ENCODE measurements at places on chromosomes 2 and 18.
A peak's percentile ranks its signal among the peaks of the same experiment; 100 is the strongest.

- no peak for DNase-seq
Observed at GRCh38 chr2:94982675-94983074, 42.8 kb upstream of the MAL start.

GRCh38 chr2:237996021-237996593 lies 29.3 kb downstream of the UBE2F start:
- DNase-seq, result no peak

GRCh38 chr18:77529492-77530176 lies 280.0 kb downstream of the GALR1 start:
- peak; percentile 19 for DNase-seq

DNA sequence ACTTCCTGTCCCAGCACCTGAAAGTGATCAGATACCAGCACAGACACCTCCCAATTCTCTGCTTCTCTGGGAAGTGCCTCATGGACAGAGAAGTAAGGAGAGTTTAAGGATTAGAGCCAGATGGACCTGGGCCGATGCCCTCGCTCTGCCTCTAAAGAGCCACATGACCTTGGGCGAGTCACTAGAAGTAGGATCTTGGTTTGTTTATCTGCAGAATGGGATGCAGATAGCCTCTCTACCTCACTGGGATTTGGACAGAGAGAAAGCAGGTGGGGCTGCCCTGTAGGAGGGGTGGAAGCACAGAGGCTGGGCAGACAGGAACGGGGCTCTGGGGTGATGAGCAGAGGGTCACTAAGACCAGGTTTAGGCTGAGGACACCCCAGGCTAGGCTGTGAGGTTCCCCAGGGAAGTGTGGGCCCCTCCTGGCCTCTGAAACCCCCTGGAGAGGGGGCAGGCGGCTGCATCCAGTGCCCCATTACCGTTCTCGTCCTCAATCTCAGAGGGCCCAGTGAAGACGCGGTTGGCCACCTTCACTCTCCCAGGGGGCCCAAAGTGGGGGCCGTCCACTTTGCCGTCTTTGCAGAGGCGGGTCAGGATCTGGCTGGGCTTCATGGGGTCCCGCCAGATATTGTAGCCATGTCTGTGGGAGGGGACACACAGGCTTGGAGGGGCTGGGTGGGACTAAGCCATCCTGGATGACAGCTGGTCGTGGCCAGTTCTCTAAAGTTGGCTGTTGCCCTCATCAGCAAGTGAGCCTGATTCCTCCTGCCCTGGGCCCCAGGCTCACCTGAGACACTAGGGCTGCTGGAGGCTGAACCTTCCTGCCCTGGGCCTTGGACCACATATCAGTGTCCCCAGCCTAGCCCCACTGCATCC lies 13.3 kb downstream of the OTOF start:
- DNase-seq, result no peak

DNA sequence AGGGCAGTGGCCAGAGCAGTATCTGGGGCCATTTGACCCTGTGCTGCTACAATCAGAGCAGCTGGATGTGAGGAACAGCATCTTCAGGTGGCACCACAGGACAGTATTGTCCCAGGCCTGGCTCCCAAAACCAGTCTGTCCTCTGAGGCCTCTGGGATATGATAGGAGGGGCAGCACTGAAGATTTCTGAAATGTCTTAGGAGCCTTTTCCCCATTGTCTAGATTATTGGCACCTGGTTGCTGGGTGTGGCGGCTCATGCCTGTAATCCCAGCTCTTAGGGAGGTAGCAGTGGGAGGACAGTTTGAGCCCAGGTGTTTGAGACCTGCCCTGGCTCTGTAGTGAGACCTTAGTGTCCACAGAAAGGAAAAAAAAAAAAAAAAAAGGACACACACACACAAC lies 270.6 kb upstream of the FBXO11 start:
- no peak for DNase-seq

- no peak for DNase-seq
Observed at GRCh38 chr2:101362316-101362715, 25.0 kb downstream of the CREG2 start.

GRCh38 chr2:139357972-139358371 lies 577.8 kb upstream of the NXPH2 start:
- peak; percentile 8 for DNase-seq

- no peak for DNase-seq
Observed at GRCh38 chr2:86224645-86225355, 25.5 kb downstream of the MRPL35 start.

- DNase-seq, result no peak
Observed at GRCh38 chr2:105595536-105595935, 149.2 kb upstream of the NCK2 start.

GRCh38 chr2:54000524-54000923 lies 29.7 kb upstream of the PSME4 start:
- DNase-seq, result no peak

DNA sequence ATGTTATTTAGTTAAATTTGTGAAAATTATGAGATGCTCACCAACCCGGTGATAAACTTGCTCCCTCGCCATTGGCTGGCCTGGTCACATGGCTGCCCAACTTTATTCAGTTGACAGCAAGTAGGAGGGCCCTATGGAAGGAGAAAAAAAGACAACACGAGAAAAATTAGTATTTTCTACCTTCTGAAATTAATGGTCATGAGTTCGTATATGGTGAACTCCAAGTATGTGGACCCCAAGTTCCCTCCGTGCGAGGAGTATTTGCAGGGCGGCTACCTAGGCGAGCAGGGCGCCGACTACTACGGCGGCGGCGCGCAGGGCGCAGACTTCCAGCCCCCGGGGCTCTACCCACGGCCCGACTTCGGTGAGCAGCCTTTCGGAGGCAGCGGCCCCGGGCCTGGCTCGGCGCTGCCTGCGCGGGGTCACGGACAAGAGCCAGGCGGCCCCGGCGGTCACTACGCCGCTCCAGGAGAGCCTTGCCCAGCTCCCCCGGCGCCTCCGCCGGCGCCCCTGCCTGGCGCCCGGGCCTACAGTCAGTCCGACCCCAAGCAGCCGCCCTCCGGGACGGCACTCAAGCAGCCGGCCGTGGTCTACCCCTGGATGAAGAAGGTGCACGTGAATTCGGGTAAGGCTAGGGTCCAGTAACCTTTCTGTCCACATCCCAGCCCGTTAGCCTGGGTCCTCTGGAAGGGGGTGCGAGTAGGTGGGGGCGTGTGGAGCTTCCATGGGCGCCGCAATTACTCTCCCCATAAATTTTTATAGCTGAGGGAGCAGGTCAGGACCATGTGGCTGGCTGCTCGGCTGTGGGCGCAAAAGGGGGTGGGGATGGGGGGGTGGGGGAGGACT lies at the start of gene HOXD4:
Gene HOXD4, plus strand, starts transcription at position 109 of the 846 bp plus-strand sequence. Its CDS starts 84 bp downstream, at position 193.
- DNase-seq, result peak; percentile 59

- no peak for DNase-seq
Observed at GRCh38 chr18:421247-422155, 79.0 kb downstream of the COLEC12 start.

GRCh38 chr2:105802587-105802986 lies 57.9 kb downstream of the NCK2 start:
- no peak for DNase-seq

DNA sequence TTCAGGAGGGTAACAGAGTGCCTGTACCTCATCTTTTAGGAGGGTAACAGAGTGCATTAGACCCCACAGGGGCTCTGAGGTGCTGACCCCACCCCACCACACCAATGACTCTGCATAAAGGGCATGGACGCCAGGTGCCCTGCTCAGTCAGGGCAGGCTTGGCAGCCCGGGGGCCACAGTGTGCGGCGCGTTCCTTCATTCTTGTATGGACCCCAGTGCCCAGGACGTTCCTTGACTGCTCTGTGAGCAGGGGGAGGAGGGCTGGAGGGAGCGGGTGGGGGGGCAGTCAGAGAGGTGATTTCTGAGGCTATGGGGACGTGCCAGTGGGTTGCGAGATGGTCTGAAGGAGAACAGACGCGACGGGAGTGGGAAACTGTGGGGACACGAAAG lies 168.7 kb upstream of the NCK2 start:
- no peak for DNase-seq

DNA sequence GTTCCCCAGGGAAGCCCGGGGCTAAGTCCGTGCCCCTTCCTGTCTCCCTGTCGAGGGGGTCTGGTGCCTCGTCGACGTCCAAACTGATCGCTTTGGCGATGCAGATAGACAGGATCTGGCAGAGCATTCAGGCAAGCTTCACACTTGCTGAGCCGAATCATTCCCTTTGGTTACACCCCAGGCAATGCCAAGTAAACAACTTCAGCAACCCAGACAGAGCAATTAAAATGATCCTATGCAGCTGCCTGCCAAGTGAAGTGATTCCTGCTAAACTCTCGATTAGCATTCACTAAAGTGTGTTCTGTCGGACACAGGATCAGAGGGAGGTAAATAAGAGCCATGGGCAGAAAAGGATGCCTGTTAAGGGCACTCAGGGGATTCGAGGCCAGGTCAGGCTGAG lies 108.2 kb upstream of the RAB12 start:
- peak; percentile 39 for DNase-seq

DNA sequence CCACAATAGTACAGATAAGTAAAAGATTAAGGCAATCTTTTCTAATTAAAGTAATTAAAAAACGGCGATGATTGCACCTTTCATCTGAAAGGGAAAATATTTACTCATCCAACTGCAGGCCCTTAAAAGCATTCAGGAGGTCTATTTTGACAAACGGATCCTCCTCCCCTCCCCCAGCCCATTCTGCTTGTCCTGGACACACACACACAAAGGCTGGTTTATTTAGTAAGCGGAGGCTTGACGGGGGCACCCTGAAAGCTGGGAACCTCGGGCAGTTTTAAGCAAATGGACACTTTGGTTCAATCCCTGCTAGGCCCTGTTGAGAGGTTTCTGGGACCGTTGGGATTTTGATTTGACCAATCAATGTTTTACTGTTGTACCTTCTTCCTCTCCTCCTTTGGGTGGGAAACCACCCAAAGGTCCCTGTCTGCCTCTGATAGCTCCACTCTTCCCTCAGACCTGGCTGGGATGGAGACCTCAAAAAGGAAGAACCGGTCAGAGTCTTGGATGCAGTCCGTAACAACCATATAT lies 135.8 kb upstream of the HAAO start:
- peak; percentile 84 for DNase-seq

GRCh38 chr2:113755835-113756354 lies 547 bp downstream of the SLC35F5 start:
- peak; percentile 45 for DNase-seq

GRCh38 chr2:55430211-55430975 lies 10.7 kb upstream of the CCDC88A start:
- no peak for DNase-seq

GRCh38 chr2:63029058-63029457 lies 21.6 kb upstream of the OTX1 start:
- DNase-seq, result no peak

- no peak for DNase-seq
Observed at GRCh38 chr2:104656571-104657163, 197.2 kb upstream of the POU3F3 start.

DNA sequence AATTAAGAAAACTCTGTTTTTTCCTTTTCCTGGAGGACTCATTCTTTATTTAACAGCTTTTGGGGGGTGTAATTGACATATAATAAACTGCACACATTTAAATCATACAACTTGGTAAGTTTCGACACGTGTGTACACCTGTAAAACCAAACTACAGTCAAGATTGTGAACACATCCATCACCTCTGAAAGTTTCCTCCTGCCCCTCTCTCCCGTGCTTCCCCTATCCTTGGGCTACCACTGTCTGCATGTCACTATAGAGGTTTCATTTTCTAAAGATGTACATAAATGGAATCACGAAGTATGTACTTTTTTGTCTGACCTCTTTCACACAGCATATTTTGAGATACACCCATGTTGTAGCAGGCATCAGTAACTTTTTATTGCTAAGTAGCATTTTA lies 100.0 kb downstream of the BIN1 start:
- DNase-seq, result no peak

- DNase-seq, result no peak
Observed at GRCh38 chr2:241003047-241003360, 4.6 kb downstream of the SNED1 start.

DNA sequence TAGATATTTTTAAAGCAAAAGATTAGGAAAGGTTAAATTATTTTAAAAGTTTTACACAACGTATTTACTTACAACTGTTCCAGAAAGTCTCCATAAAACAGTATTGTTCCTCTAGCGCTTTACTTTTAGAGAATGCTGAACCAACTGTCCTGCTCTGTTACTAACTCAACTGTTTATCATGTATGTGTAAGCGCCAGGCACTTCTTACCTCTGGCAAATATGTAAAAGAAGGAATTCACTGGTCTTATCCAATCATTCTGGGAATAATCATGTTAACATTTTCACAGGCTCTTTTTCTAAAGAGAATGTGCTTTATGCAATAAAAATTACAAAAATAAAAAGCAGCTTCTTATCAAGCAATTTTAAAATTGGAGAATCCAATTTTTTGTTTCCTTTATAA lies 68.0 kb downstream of the COBLL1 start:
- DNase-seq, result no peak

DNA sequence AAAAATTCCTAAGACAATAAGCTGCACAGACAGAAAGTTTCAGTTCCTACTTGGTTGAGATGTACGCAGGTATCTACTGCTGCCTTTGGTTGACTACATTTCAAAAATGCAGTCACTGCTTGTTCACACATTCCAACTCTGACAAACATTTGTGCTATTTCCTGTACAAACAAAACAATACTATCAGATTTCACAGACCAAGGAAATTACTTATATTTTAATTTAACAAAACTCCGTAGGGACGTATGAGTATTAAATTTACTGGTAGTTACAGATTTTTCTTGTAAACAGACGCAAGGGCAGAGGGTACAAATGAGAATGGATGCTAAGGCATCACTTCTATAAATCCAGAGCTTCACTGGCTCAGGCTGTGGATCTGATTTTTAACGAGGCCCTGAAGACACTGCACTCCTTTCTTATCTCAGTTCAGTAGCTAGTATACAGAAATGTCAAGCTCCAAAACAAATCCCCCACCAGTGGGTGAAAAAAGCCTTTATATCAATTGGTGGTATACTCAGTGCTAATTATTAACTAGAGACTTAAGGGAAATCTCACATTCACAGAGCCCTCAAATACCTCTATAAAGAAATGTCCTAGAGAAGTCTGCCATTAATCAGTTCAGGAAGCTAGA lies 31.7 kb upstream of the TTC32 start:
- no peak for DNase-seq

DNA sequence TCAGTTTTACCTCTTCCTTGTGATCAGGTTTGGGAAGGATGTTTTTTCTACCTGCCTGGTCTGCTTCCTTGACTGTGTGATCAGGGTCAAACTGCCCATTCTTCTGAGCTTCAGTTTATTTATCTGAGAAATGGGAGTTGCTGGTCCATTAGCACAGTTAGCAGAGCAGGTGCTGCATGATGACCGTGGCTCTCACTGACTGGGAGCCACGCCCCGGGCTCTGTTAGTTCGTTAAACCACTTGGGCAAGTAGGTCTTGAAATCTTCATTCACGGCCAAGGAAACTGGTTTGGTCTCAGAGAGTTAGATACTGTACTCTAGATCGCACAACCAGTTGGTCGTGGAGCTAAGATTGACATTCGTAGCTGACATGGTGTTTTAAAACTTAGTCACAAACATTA lies 41.7 kb downstream of the INPP5D start:
- no peak for DNase-seq

DNA sequence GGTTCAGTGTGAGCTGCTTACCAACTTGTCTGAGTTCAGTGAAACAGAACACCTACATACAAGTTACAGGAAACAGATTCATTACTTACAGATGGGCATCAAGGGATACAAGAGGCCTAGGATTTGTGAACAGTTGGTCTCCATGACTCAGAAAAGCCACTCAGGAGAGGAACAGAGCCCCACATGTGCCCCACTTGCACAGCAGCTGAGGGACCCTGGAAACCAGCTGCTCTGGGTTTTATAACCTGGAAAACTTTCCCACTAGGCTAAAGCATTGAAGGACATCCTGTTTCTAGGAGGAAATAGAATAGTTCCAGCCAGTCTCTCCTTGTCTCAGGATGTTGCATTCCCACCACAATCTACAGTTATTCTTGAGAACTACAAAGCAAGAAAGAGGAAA lies 530.0 kb downstream of the ZNF804A start:
- no peak for DNase-seq

Data from NCI-H2081 (cell line).